Activated effector memory CD4-positive, alpha-beta T cell treated with anti-CD3 and anti-CD28 coated beads, Interleukin-2, amount 50 U/mL, for 16 hours (primary cell): ENCODE measurements at places on chromosomes 6 and 20.

DNA sequence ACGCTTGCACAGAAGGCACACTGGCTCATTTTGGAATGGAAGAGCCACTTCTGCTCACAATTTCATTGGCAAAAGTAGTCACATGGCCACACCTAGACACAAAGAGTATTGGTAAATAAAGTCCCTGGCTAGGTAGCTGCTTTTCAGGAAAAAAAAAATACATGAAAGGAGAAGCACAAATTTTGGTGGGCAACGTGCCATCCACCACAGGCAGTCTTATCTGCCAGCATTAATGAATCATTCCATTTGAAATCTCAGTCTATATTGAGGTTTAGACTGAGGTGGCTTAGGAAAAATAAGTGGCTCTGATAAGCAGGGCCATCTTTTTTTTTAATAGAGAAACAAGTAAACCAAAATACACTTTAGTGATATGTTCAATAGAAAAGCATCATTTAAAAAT, 44.3 kb downstream of the ADGRB3 start:
- DNase-seq, result no peak

GRCh38 chr6:96276305-96276704, 245.3 kb upstream of the UFL1 start:
- DNase-seq, result no peak

- DNase-seq, result no peak
Measured at GRCh38 chr6:7900621-7901020, 10.0 kb downstream of the TXNDC5 start.

GRCh38 chr6:110239526-110240274, 59.5 kb downstream of the CDC40 start:
- DNase-seq, result no peak

- no peak for DNase-seq
Measured at GRCh38 chr20:33676121-33676520, 1.9 kb upstream of the NECAB3 start.

GRCh38 chr20:31515775-31516107, 1.5 kb downstream of the HM13 start:
- peak; percentile 62 for DNase-seq

DNA sequence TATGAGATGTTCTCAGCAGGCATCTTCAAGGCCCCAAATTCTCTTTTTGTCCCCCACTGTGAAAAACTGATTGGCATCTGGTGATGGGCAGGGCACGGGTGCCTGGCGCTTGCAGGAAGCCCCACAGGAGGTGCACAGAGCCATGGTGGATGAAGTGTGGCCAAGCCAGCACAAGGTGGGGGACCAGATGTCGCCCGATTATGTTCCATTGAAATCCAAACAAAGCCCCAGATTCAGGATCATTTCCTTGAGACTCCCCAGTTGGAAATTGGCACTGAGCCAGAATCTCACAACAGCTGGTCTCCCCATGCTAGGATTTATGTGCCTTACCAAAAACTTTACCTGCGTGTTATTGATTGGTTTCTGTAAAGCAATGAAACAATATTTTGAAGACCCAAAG, 186.1 kb downstream of the ADAT2 start:
- no peak for DNase-seq

GRCh38 chr20:56002908-56003800, 2.2 kb downstream of the CBLN4 start:
- no peak for DNase-seq

DNA sequence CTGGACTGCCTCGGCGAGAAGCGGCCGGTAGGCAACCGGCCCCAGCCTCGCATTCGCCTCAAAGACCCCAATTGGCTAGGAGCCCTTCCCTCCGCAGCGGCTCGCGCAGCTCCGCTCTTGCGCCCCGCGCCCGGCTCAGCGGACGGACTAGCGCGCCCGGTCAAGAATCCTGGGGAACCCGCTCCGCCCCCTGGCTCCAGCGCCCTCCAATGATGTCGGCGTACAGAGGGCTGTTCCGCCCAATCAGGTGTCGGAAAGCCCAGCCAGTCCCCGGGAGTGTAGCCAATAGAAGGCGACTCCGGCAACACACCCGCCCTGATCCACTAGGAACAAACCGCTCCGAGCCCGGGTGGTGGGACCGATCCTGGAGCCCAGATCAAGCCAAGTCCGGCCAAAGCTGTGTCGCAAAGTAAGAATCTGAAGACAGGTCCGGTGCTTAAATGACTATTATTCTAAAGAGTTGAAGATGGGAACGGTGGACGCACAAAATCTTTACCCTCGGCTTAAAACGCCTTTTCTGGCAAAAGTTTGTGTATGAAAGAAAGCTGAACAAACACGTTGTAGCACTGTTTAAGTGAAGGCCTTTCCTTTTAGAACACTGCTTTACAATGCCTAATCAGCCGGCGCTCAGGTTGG, 132.2 kb downstream of the OGFRL1 start:
- DNase-seq, result no peak

DNA sequence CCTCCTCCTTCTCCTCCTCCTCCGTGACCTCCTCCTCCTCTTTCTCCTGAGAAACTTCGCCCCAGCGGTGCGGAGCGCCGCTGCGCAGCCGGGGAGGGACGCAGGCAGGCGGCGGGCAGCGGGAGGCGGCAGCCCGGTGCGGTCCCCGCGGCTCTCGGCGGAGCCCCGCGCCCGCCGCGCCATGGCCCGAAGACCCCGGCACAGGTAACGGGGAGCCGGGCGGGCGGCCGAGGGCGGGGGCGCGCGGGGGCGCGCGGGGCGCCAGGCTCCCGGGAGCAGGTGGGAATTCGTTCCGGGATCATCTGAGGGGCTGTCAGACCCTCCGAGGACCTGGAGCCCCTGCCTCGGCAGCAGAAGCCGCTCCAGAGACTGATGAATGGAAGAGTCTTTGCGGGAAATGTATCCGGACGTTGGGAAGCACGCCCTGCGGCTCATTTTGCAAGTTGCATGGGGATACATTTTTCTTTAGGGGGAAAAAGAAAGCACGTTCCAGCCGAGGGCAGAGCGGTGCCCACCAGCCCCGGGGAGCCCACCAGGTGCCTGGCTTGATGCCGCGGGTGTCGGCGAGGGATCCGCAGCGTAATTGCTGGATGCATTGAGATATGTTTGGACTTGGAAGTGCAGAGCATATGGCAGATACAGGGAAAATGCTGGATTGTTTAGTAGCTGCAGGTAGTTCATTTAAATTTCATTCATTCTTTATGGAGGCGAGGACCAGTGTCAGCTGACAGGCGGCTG, 394 bp downstream of the MYB start:
- DNase-seq, result peak; percentile 64

- DNase-seq, result no peak
Measured at GRCh38 chr6:6865611-6866010, 242.2 kb upstream of the RREB1 start.

DNA sequence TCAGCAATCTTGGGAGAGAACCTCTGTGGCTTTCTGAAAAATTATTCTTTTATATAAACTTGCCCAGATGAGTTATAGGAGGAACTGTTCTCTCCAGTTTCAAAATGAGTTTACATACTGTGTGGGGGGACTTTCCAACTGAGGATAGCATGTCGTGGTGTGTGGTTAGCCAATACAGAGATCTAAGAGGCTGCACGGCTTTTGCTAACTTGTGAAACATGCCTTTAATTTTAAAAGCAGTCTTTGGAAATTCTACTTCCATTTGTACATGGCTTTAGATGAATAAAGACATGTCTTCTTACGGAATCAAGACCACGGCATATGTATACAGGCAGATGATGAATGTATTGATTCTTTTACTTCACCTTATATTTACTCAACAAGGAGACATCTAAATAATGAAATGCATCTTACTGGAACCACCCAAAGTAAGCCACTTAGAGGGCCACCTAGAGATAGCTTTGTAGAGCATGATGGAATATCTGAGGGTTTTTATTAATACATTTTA, 39.8 kb downstream of the HIVEP1 start:
- peak; percentile 78 for DNase-seq

GRCh38 chr6:48994811-48995210, 468.2 kb downstream of the MMUT start:
- DNase-seq, result no peak

GRCh38 chr6:27280064-27280539, 32.0 kb downstream of the POM121L2 start:
- DNase-seq, result no peak

DNA sequence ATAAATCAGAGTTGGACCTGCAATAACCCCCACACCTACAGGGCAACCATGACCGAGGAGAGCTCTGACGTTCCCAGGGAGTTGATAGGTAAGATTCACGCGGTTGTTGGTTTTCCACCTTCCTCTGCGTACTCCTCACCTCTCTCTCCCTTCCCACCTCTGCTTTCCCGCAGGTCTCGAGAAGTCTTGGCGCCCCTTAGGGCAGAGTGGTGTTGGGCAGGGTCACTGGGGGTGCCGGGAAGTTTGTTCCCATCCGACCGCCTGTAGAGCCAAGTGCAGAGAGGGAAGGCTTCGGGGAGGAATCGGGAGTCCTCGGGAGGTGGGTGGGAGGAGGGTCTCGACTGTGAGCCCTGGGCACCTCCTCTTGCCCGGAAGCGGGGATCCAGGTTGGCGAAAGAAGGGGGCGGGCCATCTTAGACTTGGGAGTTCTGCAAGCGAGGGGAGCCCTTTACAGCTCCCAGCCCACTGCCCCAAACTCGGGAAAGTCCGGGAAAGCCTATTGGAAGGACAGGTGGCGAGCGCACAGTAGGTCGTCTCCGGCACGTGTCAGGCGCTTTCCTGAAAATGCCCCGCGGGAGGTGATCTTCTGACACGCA, 672 bp downstream of the CARMIL1 start:
- peak; percentile 65 for DNase-seq

GRCh38 chr6:116010386-116010785, 50.3 kb downstream of the FRK start:
- DNase-seq, result no peak

DNA sequence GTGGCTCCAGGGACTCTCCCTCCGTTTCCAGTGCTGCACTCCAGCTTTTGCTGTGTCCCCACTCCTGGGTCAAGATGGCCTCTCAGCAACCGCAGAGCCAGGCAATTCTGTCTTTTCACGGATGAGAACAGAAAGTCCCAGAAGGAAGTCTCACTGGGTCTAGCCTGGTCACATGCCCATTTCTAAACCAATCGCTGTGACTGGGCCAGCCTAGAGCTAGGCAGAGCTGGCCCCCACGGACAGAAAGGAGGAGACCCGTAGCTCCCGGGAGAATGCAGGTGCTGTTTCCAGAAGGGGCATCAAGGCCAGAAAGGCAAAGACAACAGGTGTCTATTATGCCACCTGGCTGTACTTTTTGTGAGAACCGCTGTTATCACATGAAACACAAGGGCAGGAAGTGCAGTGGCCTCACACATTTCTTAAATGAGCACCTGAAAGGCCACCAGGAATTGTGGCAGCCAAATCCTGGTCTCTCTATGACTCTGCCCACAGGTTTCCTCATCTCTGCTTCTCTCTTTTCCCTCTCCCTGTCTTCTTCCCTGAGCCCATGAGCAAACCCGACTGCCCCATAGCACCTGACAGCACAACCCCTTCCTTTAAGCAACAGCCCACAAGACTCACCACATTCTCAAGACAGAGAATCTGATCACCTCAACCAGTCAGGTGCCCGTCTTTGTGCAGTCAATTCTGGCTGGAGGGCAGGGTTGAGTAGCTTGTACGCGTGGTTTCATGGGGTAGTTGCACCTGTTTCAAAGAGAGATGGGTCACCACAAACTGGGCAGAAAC, 37.1 kb upstream of the B4GALT5 start:
- no peak for DNase-seq

DNA sequence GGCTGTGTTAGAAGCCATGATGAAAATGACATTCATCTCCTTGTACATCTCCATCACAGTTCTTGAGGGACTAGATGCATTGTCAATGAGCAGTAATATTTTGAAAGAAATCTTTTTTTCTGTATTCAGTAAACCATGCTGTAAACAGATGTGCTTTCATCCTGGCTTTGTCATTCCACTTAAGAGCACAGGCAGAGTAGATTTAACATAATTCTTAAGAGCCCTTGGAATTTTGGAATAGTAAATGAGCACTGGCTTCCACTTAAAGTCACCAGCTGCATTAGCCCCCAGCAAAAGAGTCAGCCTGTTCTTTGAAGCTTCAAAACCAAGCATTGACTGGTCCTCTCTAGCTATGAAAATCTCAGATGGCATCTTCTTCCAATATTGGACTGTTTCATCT, 197.8 kb upstream of the HDDC2 start:
- no peak for DNase-seq

- no peak for DNase-seq
Measured at GRCh38 chr6:38774929-38775707, 60.0 kb downstream of the DNAH8 start.

- no peak for DNase-seq
Measured at GRCh38 chr6:157157258-157157657, 166.1 kb downstream of the TMEM242 start.

DNA sequence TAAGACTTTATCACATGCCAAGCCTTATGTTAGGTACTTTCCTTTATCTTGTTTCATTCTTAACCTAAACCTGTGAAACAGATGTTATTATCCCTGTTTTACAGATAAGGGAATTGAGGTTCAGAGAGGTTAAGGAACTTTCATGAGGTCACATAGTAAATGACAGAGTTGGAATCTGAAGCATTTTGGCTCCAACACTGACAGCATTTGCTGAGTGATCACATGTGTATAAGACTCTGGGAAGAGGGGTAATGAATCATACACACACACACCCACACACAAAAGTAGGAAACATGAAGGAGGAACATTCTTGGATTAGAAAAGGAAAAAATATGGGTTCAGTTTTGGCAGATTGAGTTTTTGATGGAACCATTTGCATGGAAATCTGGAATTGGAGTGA, 212.5 kb downstream of the GJA1 start:
- DNase-seq, result no peak

DNA sequence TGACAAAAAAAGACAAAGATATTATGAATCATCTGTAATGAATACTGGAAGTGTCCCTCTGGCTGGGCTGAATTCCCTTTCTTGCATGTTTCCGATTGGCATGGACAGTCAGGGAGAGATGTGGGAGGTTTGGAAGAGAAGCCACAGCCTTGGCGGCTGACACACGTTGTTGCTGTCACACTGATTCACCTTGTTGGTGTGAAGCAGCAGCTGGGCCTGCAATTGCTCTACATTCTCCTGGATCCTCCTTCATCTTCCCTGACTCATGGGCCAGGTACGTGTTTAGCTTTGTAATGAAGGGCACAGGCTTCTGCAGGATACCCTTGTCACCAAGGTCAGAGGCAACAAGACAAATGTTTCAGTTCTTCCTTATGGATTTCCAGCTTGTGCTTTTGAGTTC, 13.4 kb upstream of the SMIM8 start:
- no peak for DNase-seq

DNA sequence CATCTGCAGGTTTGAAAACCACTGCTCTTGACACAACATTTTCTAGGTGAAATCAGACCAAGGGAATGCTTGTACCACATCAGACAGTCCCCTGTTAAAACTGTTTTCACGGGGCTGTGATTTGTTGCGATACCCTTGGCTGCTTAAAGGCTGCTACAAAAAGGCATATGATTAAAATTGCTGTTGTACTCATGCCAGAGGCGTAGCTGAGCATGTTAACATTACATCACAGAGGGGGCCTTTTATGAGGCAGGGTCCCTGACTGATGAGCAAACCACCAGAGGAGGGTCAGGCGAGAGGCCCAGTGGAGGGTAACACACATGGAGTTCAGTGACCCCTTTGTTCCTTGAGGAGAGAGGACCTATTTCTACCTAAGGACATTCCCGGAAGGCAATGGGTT, 70.4 kb upstream of the CDYL start:
- no peak for DNase-seq

- no peak for DNase-seq
Measured at GRCh38 chr20:63620991-63621390, 5.9 kb downstream of the GMEB2 start.

- no peak for DNase-seq
Measured at GRCh38 chr6:148523048-148523447, 180.4 kb downstream of the SASH1 start.

GRCh38 chr6:9612489-9612888, 802.4 kb downstream of the TFAP2A start:
- DNase-seq, result no peak

- DNase-seq, result no peak
Measured at GRCh38 chr6:128242765-128243403, 277.5 kb downstream of the PTPRK start.
